ENCODE measurements at places on chromosomes 5 and 9.

GRCh38 chr9:82354279-82354659 lies 365.7 kb downstream of the SPATA31D1 start:
- DNase-seq: no peak

DNA sequence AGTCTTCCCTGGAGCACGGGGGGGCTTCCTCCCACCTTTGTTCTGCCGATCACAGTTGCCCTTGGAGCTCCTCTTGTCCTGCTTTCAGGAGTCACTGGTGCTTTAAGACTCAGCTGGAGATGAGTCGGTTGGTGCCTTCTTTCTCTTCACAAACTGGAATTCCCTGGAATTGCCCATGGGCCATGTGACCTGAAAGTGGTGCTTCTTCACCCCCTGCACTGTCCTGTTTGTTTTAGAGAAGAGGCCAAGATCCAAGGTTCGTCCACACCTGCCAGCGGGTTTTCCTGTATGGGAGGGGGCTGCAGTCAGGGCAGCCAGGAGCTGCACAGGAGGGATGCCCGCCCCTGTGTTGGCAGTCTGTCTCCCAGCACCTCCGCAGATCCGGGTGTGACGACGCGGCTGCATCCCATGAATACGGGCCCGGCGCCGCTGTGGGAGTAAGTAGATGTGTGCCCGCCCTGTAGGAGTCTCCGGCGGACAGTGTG lies 9.5 kb upstream of the MRPS2 start:
- DNase-seq: no peak

- peak; percentile 88 for DNase-seq
Observed at GRCh38 chr5:134140530-134141201, 26.2 kb downstream of the TCF7 start.

DNA sequence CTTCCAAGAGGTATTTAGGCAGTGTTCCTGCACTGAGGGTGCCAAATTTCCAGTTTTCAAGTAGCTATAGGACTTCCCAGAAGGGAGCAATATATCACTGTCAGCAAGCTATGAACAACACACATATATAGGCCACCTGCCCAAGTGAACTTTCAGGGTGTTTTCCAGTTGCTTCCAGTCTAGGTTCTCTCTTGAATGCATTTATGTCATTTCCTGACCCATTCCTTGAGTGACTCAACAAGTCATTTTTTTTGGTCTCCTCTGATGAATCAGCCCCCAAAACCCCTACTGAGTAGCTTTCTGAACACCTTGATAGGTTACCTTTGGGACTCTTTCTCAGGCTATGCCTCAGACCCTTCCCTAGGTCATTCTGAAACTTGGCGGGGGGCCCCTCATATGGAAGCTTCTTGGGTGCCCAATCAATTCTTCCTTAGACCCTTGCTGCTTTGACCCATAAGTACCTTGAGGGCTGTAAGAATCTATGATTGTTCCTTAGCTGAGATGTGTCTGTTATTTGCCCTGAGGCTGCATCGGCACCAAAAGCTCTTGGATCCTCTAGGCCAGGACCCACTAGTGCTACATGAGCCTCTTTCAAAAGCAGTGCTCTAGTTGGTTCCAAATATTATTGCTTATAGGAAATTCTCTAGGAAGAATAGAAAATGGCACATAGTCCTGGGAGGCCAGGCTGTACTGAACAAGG lies 12.4 kb downstream of the DNAJB5 start:
- DNase-seq: no peak

GRCh38 chr5:72849546-72849945 lies 33.1 kb downstream of the TNPO1 start:
- peak; percentile 39 for DNase-seq

All from hematopoietic multipotent progenitor cell treated with erythropoietin and hydrocortisone succinate and interleukin-3 and kit ligand, for 17 days (in vitro differentiated cells).